KG1 (cell line): ENCODE measurements at places on chromosomes 7 and 10.

- no peak for DNase-seq
These were observed 31.6 kb upstream of the FOXK1 start for GRCh38 chr7:4650433-4651047.

DNA sequence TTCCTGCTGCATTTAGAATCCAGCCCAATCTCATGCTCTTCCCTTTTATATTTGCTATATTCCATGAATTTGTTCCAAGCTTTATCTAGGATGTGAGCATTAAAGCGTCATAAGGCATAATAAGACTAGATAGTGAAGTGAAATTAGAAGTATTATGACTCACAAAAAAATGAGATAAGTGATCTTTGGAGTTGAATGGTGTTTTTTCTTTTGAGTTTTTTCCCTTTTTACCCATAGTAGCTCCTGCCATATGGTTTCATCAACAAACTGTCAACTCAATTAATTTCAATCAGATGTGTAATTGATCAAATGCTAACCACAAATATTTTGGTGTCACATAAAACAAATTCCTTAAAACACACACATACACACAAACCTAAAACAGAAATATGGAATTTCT, 17.0 kb downstream of the KLHDC10 start:
- no peak for DNase-seq

DNA sequence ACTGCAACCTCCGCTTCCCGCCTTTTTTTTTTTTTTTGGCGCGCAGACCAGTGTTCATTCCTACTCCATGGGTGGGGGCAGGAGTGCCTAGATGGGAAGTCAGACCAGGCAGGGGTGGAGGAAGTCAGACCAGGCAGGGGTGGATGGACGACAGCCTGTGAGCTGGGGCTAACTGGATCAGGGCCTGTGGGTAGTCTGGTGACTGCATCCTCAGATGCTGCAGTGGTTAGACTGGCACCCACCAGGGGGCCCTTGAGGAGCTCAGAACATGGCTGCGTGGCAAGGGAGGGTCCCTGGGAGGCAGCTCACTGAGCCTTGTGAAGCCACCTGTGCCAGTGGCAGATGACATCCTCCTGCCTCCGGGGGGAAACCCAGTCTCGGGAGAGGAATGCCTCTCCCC, 35.1 kb downstream of the RCC1L start:
- no peak for DNase-seq

GRCh38 chr7:122831436-122831835, 54.8 kb downstream of the CADPS2 start:
- no peak for DNase-seq

- no peak for DNase-seq
These were observed 33.4 kb upstream of the NUB1 start for GRCh38 chr7:151308256-151308655.

- no peak for DNase-seq
These were observed 244.2 kb downstream of the CELF2 start for GRCh38 chr10:11261687-11262493.

DNA sequence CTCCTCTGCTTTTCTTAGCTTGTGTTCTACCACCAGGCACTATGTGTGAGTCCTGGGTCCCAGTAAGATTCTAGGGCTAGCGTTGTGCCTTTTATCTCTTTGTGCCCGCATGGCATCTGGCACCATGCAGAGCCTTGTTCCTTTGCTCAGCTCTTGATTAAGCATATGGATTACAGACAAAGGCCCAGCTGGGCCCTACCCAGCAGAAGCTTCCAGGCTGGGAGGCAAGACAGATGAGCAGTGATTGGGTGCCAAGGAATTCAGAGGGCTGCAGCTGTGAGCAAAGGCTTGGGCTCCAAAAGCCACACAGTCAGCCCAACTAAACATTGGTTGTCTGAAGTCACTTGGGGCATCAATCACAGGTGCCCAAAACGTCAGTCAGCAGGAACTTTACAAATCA, 2.0 kb downstream of the ACSM6 start:
- no peak for DNase-seq

DNA sequence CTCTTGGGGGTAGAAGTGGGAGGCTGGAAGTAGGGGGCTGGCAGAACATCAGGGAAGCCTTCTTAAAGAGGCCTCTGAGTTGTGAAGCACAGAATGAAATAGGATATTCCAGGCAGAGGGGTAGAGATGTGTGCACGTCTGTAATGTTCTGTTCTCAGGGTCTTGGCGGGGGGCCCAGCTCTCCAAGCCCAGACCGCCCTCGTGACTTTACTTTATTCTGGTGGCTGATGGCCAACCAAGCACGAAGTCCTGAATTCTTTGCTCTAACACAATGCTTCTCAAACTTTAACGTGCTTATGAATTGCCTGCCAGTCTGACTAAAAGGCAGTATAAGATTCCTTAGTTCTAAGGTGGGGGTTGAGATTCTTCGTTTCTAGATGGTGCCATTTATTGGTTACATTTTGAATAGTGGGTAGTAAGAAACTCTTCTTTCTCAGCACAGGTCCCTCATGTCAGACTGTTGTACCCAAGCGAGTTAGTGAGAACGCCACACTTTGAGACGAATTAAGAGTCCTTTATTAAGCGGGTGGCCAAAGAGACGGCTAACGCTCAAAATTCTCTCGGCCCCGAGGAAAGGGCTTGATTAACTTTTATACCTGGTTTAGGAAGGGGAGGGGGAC, 8.2 kb downstream of the PRXL2A start:
- no peak for DNase-seq

- no peak for DNase-seq
These were observed 100.5 kb downstream of the CALD1 start for GRCh38 chr7:134879815-134880475.

GRCh38 chr7:102156867-102157266, 129.8 kb upstream of the SH2B2 start:
- DNase-seq, result no peak

DNA sequence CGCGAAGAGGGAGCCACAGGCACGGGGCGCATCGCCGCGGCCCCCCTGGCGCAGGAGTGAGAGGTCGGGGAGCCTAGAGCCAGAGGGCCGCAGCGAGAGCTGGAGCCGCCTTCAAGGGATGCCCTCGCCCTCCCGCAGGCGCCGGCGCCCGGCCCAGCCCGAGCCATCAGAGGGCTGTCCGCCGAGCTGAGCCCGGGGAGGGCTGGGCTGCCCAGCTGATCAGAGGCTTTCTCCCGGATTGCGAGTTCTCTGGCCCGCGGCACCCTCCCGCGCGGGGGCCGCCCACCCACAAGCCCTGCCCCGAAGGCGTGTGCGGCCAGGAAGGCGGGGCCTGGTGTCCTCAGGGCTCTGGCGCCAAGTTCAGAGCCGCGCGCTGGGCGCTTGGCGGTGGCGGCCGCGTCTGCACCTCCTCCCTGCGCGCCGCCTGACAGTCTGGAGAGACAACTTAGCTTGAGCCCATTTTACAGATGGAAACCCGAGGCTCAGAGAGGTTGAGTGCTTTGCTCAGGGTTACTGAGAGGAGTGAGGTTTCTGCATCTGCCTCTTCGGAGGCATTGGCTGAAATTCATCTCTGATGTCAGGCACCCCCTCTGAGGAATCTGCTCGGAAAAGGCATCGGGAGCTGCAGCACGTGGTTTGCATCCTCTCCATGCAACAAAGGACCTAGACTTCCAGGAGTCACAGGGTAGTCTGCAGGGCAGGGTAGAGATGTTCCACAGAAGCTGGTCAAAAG, 3.8 kb upstream of the ANTXRL start:
- DNase-seq, result no peak

GRCh38 chr7:99498546-99498944, 1.5 kb downstream of the ZNF394 start:
- DNase-seq, result no peak

DNA sequence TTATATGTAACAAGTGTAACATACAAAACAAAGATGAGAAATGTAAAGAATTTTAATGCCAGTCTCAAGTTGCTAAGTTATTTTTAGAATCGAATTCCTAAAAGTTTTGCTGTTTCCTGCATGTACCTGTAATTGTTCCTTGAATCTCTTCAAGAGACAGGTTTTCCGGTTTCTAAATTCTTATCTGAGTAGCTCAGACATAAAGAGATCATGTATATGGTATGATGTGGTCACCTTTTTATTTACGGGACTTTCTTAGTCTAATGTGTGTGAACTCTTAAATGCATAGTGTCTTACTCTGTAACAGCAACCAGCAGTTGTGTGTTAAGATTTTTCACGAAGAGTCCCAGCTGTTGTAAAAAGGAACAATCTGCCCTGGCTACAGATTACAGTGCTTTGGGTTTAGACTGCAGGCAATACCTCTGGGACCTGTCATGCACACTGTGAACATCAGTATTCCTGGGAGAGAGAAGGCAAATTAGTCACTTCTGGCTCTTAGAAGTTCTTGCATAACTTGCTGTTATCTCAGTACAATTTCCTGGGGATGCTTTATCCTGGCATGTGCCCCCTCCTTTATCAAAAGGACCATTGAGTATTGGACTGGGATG, 263.4 kb downstream of the BICC1 start:
- no peak for DNase-seq

DNA sequence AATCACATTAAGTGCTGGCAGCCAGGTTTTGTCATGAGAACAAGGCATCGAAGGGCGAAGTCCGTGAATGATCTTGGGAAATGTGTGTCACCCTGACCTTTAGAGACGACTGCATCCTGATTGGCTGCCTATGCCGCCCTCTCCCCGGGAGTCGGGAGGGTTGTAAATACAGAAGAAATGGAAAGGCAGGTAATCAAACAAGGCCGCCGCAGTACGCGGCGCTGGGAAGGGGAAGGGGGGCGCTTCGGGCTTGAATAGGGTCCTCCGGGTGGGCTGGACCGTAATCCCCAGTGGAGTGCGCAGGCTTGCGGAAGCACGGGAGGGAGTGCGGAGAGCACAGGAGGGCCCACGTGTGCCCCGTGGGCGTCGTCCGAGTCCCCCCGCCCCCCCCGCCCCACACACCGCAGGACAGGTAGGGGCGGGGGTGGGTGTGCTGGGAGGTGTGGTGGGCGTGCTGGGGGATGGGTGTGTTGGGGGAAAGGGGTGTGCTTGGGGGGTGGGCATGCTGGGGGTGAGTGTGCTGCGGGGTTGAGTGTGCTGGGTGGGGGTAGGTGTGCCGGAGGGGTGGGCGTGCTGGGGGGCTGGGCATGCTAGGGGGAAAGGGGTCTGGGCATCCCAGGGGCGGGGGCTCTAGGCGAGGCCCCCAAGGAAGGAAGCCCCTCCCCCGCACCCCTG, 169.4 kb downstream of the ARHGAP12 start:
- no peak for DNase-seq

GRCh38 chr10:24720096-24720495, 3.6 kb downstream of the ARHGAP21 start:
- DNase-seq, result no peak

DNA sequence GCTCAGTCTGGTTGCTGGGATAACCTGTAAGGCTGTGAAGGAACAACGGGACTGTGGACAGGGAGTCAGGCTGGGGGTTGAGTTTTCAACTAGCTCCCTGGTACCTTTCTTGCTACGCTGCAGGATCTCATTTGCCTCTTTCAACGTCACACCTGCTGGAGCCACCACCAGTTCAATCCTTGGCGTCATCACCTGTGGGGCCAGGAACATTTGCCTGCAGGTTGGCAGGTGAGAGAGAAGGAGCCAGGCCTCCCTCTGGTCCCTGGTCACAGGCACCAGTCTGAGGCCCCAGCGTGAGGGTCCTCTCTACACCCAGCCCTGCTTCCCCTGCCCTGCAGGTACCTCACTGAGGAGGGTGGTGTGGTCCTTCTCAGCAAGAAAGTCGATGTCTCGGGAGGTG, 9.8 kb downstream of the IMPDH1 start:
- DNase-seq, result no peak

DNA sequence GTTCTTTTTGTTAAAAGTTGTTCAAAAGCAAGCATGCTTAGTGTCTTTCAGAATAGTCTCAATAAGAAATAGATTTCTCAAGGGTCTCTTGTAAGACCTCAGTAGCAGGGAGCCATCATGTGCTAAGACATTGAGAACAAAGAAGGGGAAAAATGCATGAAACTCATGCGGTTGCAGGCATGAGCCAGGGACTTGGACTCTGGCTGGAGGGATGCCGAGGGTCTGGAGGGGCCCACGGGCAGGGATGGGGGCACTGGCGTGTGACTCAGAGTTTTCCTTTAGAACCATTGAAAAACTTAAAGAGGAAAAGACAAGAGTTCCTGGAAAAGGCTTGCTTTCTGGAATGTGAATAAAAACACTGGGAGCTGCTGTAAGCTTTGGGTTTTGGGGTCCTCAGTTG, 253.3 kb downstream of the CCDC3 start:
- DNase-seq, result no peak

DNA sequence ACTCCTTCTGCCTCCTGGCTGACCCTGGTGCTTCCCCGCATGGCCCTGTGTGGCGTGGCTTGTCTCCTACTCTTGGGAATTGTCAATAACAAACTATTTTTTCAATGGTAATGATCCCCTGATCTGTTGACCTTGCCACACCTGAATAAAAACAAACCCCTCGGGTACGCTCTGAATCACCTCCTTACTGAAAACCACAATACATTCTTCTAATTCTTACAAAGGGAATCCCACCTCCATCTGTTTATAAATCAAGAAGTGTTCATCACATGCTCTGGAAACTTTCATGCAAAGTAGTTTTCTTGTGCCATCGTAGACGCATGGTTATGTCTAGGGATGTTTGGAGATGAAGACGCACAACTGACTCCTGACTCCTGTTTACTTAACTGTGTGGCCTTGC, 245.8 kb downstream of the FRMD4A start:
- DNase-seq, result no peak
